ENCODE measurements at places on chromosomes 2 and 18. TPM values are rescaled to one million over a fixed set of nuclear protein-coding genes. Genes with fewer than 3 reads are reported as not detected.

- DNase-seq = no peak
- H3K27ac ChIP-seq = peak overlapping the region; percentile 23
- H3K27me3 ChIP-seq = no peaks in the 10 kb centered on the region
Observed at GRCh38 chr18:44805643-44806042, 125.0 kb downstream of the SETBP1 start.

DNA sequence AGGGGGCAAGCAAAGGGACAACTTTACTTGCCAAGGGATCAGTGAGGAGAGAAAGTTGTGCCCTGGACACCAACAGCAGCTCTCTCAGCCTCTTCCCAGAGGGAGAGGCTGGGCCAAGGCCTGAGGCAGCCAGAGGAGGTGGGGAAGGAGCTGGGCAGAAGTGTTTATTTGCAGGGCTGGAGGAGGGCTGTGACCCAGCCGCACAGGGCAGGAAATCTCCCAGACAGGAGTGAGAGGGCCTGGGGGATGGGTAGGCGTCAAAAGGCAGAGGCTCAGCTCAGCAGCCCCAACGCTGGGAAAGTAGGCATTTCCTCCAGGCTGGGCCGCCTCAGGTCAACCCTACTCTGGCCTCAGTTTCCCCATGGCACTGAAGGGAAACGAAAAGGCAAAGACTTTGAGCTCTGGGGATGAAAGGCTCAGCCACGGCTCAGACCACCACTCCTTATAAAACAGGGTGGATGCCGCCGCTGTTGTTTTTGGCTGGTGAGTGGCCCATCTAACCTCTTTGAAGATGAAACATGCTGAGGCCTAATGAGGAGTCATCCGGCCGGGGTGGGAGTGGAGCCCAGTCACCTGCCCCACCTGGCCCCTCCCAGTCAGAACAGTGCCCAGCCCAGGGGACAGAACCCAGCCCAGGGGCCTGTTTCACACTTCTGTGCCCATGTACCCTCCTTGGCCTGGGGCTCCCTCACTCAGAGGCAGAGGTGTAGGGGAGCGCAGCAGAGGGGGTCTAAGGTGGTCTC lies 21.9 kb upstream of the SEMA4C start:
- H3K4me1 ChIP-seq = peaks cover 48% of the 10 kb centered on the region
- DNase-seq = no peak
- H3K36me3 ChIP-seq = no peaks in the 10 kb centered on the region
- no peaks in the 10 kb centered on the region for H3K27me3 ChIP-seq
- H3K4me3 ChIP-seq = no peak overlapping the region

GRCh38 chr18:9417073-9417851 lies 58.1 kb upstream of the RALBP1 start:
- H3K27ac ChIP-seq = peak overlapping the region; percentile 55
- no peaks in the 10 kb centered on the region for H3K36me3 ChIP-seq
- peak overlapping the region; percentile 53 for H3K4me3 ChIP-seq
- no peaks in the 10 kb centered on the region for H3K27me3 ChIP-seq
- DNase-seq = no peak

Gene MAP3K19
- not detected for total RNA-seq

Gene MGAT4A
- total RNA-seq = 8.0 TPM

All from ascending aorta (tissue), 2 donors.